ENCODE measurements at places on chromosomes 5 and 9.

- peak; percentile 37 for DNase-seq
These were observed 26.5 kb downstream of the TRMO start for GRCh38 chr9:97895695-97896332.

- DNase-seq: peak; percentile 26
These were observed 164.9 kb downstream of the PBX3 start for GRCh38 chr9:125911861-125912644.

DNA sequence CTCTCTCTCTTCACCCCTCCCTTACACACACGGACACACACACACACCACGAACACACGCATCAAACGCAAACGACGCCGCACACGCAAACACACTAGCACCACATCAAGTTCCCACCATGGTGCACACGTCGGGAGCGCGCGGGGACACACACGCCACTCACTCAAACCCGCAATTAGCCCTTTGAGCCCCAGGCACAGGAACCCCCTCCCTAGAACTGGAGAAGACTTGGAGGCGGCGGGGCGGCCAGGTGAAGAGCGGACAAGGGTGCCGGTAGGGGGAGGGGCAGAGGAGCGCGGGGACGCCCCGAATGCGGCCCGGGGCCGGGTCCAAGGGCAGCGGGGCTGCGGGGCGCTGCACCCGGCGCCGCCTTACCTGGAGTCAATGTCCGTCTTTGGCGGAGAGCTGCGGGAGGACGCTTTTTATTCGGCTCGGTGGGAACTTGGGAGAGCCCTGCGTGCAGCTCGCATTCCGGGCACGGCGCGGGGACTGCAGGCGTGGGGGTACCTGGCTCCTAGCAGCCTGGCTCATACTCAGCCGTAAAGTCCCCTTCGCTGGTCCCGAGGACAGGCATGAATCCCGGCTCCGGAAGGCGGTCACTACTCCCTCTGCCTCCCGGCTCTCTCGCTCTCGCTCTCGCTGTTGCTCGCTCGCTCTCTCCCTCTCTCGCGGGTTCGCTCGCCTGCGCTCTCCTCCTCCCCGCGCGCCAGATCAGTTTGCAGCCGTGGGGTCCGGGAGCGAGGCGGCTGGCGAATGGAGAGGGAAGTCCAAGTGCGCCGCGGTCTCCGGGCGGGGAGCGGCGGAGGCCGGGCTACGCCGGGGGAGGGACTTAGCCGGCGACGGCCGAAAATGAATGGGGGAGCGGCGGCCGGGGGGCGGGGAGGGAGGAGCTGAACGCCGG is at the start of gene BRINP1:
BRINP1 (minus strand) TSS at position 755 of the 901 bp plus-strand sequence. CDS start 56,080 bp downstream, outside the sequence.
- DNase-seq: peak; percentile 30

- no peak for DNase-seq
These were observed 26.6 kb downstream of the FST start for GRCh38 chr5:53507013-53507412.

- no peak for DNase-seq
These were observed 114.2 kb downstream of the RGS3 start for GRCh38 chr9:113577525-113578261.

Measured in choroid plexus epithelial cell (primary cell).